Right lobe of liver (tissue), 6 donors: ENCODE measurements at places on chromosomes 4 and X. TPM values are rescaled to one million over a fixed set of nuclear protein-coding genes. Genes with fewer than 3 reads are reported as not detected.

- no peak for DNase-seq
- no peaks in the 10 kb centered on the region for H3K4me1 ChIP-seq
- no peak overlapping the region for H3K27ac ChIP-seq
- H3K36me3 ChIP-seq = no peaks in the 10 kb centered on the region
- H3K27me3 ChIP-seq = no peaks in the 10 kb centered on the region
Measured at GRCh38 chrX:123188081-123188480, 4.0 kb downstream of the GRIA3 start.

PLK4 gene
- 1.4 TPM for total RNA-seq

MUC7 gene
- total RNA-seq = not detected

AFF2 gene
- total RNA-seq = 0.06 TPM

DNA sequence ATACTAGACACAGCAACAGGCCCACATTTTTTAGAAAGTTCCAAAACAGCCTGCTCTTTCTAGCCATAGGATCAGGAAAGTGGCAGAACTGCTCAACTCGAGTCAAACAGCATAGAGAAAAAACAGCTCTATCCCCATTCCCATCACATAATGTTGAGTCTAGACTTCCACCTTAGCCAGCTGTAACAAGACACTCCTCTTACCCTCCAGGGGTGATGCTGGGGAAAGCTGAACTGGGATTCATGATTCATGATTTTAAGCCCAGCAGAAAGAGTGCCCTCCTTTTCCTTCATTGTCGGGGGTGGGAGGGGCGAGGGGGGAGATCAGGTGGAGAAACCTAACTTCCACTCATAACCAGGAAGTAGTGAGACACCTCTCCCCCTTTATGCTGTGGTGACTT, 86.1 kb downstream of the CENPC start:
- no peaks in the 10 kb centered on the region for H3K27me3 ChIP-seq
- H3K4me1 ChIP-seq = no peaks in the 10 kb centered on the region
- H3K36me3 ChIP-seq = no peaks in the 10 kb centered on the region
- H3K27ac ChIP-seq = no peak overlapping the region

DNA sequence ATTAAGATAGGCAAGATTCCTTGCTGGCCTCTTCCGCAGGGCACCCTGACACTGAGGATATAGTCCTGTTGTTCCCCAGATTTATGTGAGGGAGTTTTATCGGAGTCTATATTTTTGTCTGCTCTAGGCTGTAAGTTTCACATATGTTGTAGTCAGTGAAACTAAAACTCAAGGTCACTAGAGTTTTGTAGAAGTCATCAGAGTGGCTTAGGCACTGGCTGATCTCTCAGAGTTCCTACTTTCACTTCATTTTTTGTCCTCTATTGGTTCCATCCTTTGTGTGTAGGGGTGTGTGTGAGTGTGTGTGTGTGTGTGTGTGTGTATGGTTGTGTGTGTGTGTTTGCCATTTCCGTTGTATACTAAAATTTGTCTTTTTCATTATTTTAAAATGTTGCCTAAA, 577.5 kb downstream of the IQCM start:
- H3K4me3 ChIP-seq = no peak overlapping the region
- DNase-seq = no peak
- H3K27me3 ChIP-seq = no peaks in the 10 kb centered on the region
- H3K27ac ChIP-seq = no peak overlapping the region

TAF7L gene
- total RNA-seq = not detected

DNA sequence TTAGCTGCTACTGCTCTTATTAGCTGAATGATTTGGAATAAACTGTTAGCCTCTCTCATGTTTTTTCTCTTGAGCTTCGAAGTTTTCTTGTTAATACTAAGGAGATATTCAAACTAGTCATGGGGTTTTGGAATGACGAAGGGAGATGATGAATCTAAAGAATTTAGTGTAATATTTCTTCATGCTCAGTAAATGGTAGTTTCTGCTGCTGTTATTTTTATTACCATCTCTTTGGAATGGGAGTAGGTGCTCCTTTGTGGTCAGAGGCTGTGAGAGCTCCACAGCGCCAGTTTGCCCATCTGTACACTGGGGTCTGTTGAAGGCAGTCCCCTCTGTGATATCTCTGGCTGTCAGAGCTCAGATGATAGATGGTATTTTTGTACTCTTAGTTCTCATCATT, 33.7 kb downstream of the HTT start:
- DNase-seq = no peak
- peak overlapping the region; percentile 15 for H3K27ac ChIP-seq
- H3K4me3 ChIP-seq = no peak overlapping the region
- peaks cover 20% of the 10 kb centered on the region for H3K4me1 ChIP-seq
- H3K36me3 ChIP-seq = no peaks in the 10 kb centered on the region
- H3K27me3 ChIP-seq = no peaks in the 10 kb centered on the region

GUCY1B1 gene
- total RNA-seq = 4.2 TPM

GAGE12F gene
- total RNA-seq = not detected
